Foreskin melanocyte (primary cell): ENCODE measurements at places on chromosomes 16 and 17.
A peak's percentile ranks its signal among the peaks of the same experiment; 100 is the strongest.

DNA sequence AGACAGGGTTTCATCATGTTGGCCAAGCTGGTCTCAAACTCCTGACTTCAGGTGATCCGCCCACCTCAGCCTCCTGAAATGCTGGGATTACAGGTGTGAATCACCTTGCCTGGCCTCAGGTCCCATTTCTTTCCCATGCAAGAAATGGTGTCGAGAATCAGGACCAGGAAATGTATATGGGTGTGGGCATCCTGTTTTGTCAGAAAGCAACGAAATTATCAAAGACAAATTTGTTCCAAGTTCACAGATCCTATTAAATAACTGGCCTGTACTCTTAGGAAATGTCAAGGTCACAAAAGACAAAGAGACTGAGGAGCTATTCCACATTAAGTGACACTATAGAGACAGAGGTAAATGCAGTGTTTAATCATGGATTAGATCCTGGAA is 17.1 kb upstream of the ST6GALNAC1 start:
- DNase-seq: no peak

DNA sequence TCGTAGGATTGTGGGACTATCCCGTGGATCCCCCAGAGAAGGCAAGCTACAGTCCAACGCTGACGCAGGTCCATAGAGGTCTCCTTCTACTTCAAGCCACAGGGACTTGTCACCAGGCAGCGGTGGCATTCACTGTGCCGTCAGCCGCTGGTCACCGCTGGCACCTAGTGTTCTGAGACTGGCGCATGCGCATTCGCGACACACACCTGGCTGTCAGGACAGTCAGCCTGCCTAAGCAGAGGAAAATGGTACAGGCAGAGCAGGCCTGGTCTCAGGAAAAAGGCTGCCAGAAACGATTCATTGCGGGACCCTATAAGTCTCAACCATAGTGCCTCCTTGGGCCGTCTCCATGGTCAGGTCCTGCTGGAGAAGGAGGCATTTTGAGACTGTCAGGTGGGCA is 138.0 kb upstream of the WSB1 start:
- DNase-seq: no peak

DNA sequence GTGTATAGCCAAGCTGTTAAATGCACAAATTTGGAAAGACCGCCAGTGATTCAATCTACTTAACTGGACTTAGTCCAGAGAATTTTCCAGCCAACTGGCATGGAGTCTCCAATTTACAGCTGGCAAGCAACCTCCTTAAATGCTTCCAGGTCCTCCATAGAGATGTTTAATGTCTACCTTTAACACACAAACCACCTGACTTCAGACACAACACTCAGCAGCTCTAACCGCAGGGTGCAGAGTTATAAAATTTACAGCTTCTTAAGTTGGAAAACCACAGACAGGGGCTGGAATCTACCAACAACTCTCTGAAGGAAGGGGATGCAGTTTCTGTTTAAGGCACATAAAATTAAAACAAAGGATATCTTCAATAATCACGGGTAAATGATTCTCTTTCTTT is 106.9 kb downstream of the SYCE1L start:
- no peak for DNase-seq

DNA sequence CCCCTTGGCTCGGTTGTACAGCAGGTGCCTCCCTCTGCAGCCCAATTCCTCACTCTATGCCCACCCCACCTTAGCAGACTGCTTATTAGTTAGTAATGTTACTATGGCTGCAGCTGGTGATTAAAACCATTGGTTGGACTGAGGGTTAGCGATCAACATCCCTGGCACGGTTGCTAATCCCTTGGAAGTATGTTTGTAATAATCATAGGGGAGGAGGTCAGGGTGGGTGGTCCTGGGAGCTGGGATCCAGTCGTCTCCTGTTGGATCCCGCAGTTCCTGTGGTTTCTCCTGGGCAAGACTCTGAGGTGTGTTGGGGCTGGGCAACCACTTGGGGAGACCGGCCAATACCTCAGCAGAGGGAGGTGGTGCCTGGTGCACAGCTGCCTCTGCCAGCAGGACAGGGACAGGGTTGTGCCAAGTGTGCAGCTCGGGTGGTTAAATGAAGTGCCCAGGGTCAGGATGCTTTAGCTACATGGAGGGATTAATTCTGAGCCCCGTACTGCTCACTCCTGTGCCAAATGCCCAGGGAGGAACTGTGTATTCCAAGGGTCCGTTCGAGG is 38.0 kb downstream of the FZD2 start:
- DNase-seq: no peak

- no peak for DNase-seq
Observed at GRCh38 chr16:82695806-82696205, 69.0 kb downstream of the CDH13 start.

- no peak for DNase-seq
Observed at GRCh38 chr16:48494742-48495141, 109.5 kb upstream of the SIAH1 start.

DNA sequence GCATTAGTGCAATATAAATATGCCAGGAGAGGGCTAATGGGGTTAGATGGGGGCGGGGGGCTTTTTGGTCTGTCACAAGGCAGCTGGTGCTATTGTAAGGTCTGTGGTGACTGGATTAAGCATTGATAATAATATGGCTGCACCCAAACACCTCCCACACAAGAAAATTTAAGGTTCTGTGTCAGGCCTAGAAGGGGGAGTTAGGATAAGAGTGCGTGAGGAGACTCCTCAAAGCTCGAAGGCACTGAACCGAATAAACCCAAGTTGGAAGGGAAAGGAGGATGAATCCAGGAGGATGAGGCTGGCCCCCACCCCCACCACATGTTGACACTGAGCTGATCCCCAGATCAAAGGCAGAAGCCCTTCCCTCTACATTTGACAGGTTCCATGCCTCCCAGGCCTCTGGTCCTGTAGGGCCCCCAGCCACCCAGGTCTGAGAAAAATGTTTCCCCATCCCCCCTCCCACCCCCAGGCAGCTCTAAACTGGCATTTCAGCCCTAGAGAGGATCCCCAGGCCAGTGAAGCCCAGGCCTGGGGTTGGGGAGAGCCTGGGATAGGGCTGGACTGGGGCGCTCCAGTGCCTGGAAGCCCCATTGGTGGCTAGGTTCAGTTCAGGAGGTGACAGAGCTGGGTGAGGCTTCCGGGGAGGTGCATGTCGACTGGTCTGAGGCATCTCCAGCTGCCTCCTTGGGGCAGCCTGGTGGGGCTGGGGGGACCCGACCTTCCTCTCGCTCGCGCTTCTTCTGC is 1.7 kb downstream of the HOXB1 start:
- DNase-seq: no peak

GRCh38 chr17:18888766-18889290 is 30.9 kb downstream of the PRPSAP2 start:
- DNase-seq: peak; percentile 14

GRCh38 chr17:44281570-44281969 is 13.6 kb upstream of the SLC4A1 start:
- DNase-seq: no peak

DNA sequence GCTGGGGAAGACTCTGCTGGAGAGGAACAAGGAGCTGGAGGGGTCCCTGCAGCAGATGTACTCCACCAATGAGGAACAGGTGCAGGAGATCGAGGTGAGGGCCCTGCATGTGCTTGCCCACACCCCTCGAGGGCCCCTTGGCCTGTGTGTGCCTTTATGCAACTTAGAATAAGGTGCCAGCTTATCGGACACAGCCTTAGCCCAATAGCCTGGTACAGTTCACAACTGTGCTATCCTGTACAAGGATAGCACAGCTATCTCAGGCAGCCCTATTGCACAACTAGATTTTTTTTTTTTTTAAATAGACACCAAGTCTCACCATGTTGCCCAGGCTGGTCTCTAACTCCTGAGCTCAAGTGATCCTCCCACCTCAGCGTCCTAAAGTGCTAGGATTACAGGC is 12.1 kb downstream of the CDR2L start:
- no peak for DNase-seq

DNA sequence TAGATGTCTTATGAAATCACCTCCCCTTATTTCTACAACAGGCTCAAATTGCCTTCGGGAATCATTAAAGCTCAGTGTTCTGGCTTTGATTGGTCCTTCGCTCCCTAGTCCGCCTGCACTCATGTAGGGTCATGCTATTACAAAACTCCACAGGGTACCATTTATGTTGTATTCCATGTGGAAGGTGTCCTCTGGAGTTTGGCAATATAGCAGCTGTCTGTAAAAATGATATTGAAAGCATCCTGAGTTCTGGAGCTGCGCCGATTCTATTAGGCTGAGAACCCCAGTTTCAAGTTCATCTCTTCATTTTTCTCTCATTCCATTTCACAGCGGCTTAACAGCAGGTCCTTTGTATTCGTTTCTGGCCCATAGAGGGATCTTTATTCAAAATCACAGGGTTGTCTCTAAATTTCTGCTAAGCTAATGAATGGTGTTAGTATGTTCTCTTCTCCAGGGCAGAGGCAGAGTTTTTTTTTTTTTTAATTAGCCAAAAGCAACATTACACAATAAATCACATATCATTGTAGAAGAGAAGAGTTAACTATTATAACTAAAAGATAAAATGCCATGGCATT is 71.9 kb upstream of the TEKT1 start:
- DNase-seq: peak; percentile 89

GRCh38 chr17:59516451-59516850 is 49.0 kb upstream of the DHX40 start:
- no peak for DNase-seq

DNA sequence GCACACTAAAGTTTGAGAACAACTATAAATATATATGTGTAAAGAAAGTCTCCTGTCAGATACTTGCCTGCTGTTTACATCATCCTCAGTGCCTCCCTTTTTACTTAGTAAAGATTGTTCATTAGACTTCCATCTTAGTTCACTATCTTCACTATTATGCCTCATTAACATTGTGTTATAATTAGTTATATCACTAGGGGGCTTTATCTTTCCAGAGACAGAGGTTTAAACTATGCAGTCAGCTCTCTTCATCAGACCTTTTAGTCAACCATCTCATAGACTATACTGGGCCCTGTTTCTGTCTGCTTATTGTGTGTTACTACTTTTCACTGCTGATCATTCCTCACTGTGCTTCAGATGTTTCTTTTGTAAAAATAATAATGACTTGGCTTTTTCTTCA is 630.8 kb upstream of the KIF2B start:
- DNase-seq: no peak

DNA sequence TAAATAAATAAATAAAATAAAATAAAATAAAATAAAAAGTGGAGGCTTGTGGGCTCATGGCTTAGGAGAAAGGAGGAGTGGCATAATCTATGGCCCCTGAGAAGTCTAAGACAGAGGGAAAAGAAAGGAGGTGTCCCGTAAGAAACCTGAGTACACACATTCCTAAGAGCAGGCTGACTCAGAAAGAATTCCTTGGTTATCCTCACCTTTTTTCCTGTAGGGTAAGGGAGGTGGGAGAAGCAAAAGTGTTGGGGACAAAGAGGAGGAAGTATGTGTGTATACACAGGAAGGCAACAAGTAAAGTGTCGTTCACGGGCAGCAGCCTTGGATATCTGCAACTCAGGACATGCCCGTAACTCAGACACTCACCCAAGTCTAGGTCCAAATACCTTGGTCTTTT is 29.3 kb downstream of the MARF1 start:
- no peak for DNase-seq

GRCh38 chr16:76237471-76237870 is 39.7 kb upstream of the CNTNAP4 start:
- DNase-seq: no peak

GRCh38 chr17:28173031-28173561 is 130.6 kb downstream of the NLK start:
- DNase-seq: no peak

DNA sequence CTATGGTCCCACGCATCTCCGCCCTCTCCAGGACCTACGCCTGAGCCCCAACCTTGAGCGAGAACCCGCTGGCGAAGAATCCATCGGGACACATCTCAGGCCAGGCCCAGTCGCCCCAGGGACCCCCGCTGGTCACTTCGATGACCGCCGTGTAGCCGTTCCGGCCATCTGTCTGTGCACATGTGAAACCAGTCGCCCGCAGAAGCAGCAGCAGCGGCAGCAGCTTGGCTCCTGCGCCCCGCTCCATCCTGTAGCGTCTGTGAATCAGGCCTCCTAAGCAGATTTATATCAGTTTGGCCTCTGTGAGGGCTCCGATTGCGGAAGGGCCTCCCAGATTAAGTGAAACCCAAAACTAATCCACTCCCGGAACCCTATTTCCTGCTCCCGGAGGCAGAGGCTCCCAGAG is at the start of gene VMO1:
VMO1 (minus strand) TSS at position 259 of the 406 bp plus-strand sequence; CDS start at position 247, 12 bp downstream.
- no peak for DNase-seq

DNA sequence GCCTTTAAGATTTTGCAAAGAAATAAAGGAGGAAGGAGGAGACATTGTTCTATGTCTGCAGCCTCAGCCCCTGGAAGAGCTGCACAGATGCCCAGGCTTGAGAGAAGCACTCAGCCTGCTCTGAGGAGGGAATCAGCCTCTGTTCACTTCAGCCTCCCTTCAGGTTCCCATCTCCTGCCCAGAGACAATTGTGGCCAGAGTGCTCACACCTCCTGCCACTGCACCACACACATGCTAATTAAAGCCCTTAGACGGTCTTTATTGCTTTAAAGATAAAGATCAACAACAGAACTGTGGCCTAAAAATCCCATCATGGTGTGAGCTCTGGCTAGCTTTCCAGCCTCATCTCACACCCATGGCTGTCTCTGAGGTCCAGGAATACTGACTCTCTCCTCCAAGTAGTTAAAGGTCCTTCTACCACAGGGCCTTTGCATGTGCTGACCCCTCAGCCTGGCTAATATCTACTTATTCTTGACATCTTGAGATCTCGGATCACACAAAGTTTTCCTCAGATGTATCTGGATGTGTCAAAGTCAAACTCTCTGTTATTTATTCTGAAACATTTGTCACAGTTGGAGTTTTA is 33.8 kb downstream of the CHD9NB start:
- DNase-seq: no peak

- no peak for DNase-seq
Observed at GRCh38 chr17:14942526-14943190, 322.5 kb downstream of the PMP22 start.

DNA sequence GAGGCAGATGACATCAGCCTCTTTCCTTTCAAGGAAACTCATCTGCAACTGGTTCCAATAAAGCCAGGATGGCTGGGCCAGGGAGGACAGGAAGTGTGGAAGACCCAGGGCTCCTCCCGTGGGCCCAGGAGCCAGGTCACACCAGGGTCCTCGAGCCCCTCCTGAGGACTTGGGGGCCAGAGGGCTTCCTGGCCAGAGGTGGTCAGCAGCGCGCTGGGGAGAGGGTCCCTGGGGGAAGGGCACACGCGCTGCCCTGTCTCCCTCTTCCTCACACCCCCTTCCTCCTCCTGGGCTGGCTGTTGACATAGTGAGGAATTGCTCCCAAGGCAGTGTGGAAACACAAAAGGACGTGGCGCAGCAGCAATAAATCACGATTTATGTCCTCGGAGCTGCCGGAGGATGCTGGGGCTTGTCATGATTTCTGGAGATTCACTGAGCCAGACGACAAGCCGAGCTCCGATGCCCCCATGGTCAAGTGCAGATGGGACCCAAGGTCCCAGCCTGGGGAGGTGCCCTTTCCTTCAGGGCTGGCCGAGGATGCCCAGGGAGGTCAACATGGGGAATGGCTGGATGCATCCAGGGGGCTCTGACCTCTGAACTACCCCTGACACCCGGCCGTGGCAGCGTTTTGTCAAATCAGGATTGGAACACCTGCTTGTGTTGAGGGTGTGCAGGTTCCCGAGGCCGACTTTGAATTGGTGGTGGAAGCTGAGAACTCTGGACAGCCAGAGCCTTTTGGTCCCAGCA is 152.6 kb downstream of the IRF8 start:
- DNase-seq: no peak
